ENCODE measurements at places on chromosomes 11 and 22. TPM values are rescaled to one million over a fixed set of nuclear protein-coding genes. Genes with fewer than 3 reads are reported as not detected.

Gene RDX
- total RNA-seq = 53.9 TPM

Gene MRGPRX4
- not detected for total RNA-seq

Gene TSPAN32
- total RNA-seq = 20.5 TPM

Gene CD248
- 35.5 TPM for total RNA-seq

Gene IGF2
- total RNA-seq = not detected

Gene OR8D1
- total RNA-seq = not detected

Gene RAG2
- not detected for total RNA-seq

Gene MYOD1
- not detected for total RNA-seq

Gene PRSS23
- total RNA-seq = 0.85 TPM

Gene FERMT3
- 217 TPM for total RNA-seq

Gene TEX12
- total RNA-seq = not detected

Gene STX3
- total RNA-seq = 82.2 TPM

Gene TCN2
- total RNA-seq = 0.41 TPM

Gene NAA40
- 46.0 TPM for total RNA-seq

Gene ELF5
- total RNA-seq = not detected

Gene ISX
- not detected for total RNA-seq

Gene C22orf42
- not detected for total RNA-seq

Gene MS4A6A
- not detected for total RNA-seq

Gene SPTBN2
- total RNA-seq = 0.41 TPM

Gene SHISA8
- 0.30 TPM for total RNA-seq

Gene HBG2
- total RNA-seq = not detected

Gene SPDYC
- total RNA-seq = not detected

Gene UCP2
- 199 TPM for total RNA-seq

Gene FGF3
- not detected for total RNA-seq

Gene KRTAP5-9
- not detected for total RNA-seq

Gene CEND1
- 3.7 TPM for total RNA-seq

Gene TRIM49
- not detected for total RNA-seq

Gene OR52N4
- total RNA-seq = 0.67 TPM

Gene OR52E8
- not detected for total RNA-seq

Gene FAM227A
- total RNA-seq = 0.40 TPM

Gene P2RX6
- total RNA-seq = 0.42 TPM

Gene MS4A3
- total RNA-seq = not detected

Gene MEI1
- 37.3 TPM for total RNA-seq

Gene HTR3B
- not detected for total RNA-seq

Gene YAP1
- total RNA-seq = 0.09 TPM

Gene CCDC188
- not detected for total RNA-seq

Gene SLC22A8
- total RNA-seq = not detected

Gene LDHAL6A
- total RNA-seq = not detected

Gene ACR
- not detected for total RNA-seq

Gene GAS2
- total RNA-seq = 1.3 TPM

Gene OR4S1
- not detected for total RNA-seq

Data from activated CD8-positive, alpha-beta memory T cell treated with anti-CD3 and anti-CD28 coated beads, Interleukin-2, amount 10 ng/mL, durations not matched to agents 7 days and 5 days (primary cell).